ENCODE measurements at places on chromosomes 7 and 10.

DNA sequence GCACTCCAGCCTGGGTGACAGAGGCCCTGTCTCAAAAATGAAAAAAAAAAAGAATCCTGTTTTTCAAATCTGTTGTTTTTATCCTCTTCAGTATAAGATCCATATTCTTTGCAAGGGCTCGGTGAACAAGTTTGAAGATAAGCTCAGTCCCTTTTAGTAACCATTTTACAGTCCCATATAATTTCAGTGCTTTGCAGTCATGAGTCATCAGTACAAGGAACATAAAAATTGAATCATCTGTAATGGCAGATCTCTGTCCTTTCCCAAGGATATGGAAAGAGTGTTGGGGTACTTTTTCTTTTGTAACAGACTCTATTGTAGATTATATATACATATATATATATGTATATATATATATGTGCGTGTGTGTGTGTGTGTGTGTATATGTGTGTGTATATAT is 52.2 kb upstream of the ZPBP start:
- DNase-seq: no peak

GRCh38 chr7:26580064-26580591 is 284.3 kb downstream of the SKAP2 start:
- no peak for DNase-seq

DNA sequence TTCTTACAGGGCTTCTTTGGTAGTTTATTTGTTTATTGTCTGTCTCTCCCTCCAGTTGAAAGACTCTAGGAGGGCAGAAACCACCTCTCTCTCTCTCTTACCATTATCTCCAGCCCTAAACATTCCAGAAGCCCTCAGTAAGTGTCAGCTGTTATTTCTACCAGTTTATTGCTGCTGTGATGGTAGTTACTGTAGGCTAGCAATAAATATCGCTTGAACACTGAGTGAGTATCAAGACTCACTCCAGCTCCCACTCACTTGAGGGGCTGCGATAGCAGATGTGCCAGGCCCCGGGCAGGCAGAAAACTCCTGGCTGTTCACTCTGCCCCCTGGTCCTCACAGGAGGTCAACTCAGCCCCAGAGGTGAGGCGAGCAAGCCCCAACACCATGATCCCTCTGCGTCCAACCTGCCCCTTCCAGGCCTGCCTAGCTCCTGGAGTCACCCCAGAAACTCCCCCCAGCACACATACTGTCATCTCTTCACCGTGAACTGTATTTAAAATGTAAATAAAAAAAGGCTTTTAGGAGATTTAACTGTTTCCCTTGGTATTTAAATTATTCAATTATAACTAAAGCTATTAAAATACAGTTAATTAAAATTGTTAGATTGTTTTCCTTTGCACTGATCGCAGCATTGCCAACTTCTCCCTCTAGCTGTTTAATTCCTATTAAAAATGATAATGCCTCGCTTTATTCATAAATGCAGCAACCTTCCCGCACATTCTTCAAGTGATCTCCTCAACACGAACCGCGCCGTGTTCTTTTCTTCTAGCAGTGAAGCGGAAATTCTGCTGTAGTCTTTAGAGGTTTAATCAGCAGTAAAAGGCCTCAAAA is 321.1 kb upstream of the ZMIZ1 start:
- DNase-seq: no peak

GRCh38 chr7:23544913-23545354 is 13.2 kb upstream of the TRA2A start:
- no peak for DNase-seq

DNA sequence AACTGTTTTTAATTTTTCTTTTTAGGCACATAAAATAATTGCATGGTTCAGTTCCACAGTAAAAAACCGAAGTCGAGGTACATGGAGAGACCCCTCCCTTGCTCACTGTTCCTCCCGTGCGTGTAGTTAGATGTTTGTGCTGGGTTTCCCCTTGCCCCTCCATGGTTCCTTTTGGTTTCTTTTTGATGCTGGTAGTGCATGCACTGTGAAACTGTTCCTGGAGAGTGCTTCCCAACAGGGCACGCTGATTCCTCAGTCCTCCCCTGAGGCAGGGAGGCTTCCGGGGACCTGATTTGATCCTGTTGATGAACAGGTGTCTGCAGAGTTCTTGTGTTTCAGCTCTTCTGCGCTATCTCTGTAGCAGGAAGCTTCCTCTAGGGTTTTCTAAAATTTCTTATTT is 69.5 kb downstream of the ADCY1 start:
- no peak for DNase-seq

GRCh38 chr10:49649294-49649693 is 30.2 kb upstream of the C10orf53 start:
- DNase-seq: no peak

DNA sequence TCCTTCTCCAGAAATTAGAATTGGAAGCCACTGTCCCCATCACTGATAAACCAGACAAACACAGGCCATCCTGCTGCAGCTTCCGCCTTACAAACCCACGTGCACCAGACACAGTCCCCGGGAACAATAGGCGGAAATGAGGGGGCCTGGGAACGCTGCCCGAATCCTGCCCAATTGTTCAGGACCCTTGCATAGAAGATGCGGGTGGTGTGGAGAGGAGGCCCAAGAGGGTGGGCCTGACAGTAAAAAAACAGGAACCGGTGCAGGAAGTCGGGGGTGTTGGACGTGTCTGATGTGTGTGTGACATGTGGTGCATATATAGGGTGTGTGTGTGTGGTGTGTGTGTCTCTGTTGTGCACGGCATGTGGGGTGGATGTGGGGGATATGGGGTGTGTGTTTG is 26.5 kb upstream of the CHST15 start:
- no peak for DNase-seq

GRCh38 chr7:28623105-28623730 is 210.9 kb downstream of the CREB5 start:
- no peak for DNase-seq

GRCh38 chr7:96426027-96426426 is 104.1 kb upstream of the SLC25A13 start:
- DNase-seq: no peak

DNA sequence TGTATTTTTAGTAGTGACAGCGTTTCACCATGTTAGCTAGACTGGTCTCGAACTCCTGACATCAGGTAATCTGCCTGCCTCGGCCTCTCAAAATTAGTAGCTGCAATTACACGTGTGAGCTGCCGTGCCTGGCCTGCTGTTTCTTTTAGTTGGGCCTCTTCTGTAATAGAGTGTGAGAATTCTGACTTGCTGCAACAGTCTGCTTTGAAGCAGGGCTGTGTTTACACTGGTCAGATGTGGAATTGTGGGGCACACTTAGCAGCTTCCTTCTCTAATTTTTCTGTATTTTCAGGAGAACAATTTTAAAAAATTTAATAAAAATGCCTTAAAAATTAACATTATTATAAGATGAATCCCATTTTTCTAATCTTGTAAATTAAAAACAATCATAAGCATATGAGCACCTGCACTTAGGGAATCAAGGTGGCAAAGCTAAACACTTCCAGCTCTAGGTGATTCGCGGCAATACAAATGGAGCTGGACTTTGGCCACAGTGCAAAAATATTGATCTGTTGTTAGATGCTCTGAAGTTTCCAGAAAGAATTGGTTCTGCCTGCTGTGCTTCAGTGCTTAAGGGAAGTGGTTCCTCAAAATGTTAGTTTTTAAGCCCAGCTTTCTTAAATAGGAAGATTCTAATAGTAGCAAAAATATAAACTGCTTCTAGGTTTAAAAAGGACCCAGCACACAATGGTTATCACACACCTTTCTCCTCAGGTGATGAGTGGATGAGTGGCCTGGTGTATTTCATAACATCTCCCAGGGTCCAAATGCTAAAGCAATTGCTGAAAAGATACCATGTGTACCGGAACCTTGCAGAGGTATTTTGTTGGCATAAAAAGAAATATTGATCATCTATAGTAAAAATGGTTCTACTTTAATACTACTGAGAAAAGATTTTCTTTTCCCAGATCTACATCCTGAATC is 63.5 kb upstream of the ATRNL1 start:
- DNase-seq: no peak

- no peak for DNase-seq
These were observed 30.8 kb upstream of the UNCX start for GRCh38 chr7:1201916-1202315.

- no peak for DNase-seq
These were observed 46.1 kb upstream of the R3HCC1L start for GRCh38 chr10:98088186-98088971.

DNA sequence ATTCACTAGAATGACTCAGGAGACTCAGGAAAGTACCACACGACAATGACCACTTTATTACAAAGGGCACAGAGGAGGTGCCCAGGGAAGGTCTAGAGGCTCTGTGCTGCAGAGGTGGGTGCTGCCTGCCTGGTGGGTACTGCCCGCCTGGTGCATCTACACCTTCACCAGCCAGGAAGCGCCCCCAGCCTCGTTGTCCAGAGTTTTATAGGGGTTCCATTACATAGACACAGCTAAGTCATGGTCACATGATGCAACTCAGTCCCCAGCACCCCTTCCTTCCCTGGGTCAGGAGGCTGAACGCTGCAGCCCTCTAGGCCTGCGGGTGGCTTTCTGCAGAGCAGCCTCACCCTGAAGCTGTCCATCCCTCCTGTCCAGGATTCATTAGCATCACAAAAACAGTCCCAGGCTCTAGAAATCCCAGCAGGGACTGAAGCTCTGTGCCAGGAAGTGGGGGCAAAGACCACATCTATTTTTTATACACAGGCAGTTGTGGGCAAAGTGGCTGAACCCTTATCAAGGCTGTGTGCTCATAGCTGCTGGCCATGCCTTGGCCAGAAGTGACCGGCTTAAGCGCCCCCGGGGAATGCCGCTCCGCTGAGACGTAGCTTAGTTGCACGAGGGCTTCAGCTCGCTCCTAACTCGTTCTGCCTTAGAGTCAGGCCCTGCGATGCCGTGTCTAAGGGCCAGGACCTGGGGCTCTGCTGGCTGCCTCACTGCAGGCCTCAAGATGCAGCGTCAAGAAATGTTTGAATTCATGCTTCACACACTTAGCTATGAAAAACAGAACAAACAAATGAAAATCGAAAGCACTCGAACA is 219.0 kb downstream of the GLRX3 start:
- DNase-seq: no peak

DNA sequence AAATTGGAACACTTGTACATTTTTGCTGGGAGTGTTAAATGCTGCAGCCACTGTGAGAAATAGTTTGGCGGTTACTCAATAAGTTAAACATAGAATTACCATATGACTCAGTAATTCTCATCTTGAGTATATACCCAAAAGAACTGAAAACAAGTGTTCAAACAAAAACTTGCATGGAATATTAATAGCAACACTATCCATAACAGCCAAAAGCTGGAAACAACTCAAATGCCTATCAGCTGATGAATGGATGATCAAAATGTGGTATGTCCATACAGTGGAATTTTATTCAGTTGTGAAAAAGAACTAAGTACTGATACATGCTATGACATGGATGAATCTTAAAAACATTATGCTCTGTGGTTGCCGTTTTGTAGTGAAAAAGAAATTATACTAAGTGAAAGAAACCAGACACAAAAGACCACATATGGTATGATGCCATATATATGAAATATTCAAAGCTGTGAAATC is 63.0 kb upstream of the SP4 start:
- DNase-seq: no peak

GRCh38 chr10:132965411-132966057 is 23.2 kb upstream of the CFAP46 start:
- no peak for DNase-seq

- DNase-seq: no peak
These were observed 98.0 kb upstream of the GATA3 start for GRCh38 chr10:7956508-7956907.

DNA sequence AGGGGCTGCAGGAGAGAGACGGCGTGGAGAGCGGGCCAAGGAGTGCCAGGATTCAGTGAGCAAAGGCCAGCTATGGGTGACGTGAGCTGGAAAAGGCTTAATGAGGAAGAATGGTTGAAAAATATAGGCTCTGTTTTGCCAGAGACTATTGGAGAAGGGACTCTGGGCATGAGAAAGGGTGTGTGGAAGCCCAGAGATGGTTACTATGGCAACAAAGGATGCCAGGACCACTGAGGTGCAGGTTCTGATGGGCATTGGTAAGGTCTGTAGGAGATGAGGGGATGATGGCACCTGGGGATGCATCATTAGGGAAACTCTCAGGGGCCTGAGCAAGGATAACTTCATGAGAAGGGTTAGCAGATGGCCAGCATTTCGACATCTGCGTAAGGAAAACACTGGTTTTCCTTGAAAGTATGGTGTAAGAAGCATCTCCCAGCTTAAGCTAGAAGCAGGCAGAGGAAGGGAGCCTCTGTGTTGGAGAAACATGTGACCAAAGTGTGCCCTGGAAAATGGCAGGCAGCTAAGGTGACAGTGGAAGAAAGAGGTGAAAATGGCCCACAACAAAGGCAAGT is 21.6 kb upstream of the FAM180A start:
- no peak for DNase-seq

GRCh38 chr10:22606164-22606614 is 108.2 kb downstream of the PIP4K2A start:
- DNase-seq: no peak

GRCh38 chr7:34096777-34097176 is 191.4 kb downstream of the BMPER start:
- no peak for DNase-seq

DNA sequence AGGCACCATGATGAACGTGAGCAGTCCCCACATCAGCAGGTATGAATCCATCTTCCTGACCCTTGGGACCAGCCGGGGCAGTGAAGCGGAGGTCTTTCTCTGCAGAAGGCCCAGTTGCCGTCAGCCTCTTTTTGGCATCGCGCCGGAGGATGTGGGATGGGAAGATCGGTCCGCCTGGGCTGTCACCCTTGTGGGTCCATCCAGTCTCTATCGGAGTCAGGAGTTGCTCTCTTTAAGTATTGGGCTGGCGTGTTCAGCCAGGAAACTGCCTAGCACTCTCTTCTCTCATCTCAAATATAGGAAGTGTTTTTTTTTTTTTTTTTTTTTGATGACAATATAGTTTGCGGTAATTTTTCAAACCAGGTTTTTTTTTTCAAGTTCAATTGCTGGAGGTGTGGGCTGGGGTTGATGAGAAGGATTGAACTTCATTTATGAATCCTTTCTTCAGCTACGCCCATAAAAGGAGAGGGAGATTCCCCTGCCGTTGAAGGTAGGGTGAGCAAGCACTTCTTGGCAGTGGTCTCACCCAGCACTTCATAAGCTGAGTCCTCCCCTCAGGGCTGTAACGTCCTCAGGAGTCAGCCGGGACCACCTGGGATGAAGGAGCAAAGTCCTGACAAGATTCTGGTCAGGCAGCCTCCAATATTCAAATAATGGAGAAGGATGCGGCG is at the start of gene IL2RA:
Gene IL2RA (minus strand): TSS at position 267 of the 671 bp plus-strand sequence. CDS start 216 bp downstream, at position 51.
- peak; percentile 44 for DNase-seq

DNA sequence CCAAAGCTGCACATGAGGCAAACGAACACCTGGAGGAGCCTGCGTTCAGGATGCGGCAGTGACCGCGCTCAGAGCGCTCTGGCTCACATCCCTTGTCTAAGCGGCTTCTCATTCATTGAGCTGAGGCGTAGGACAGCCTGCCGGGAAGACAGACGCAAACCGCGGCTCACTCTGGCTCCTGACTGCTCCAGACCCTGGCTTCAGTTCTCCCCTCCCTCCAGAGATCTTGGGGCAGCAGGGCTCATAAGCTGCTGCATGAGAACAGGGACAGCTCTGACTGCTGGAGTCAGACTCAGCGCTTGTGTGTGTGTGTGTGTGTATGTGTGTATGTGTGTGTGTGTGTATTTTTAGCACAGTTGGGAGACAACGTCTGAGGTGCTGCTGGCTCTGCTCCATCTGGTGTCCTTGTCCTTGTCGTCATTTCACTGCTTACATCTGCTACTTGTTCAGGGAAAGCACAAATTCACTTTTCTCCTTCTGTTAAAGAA is 15.8 kb upstream of the LYZL2 start:
- no peak for DNase-seq

Measured in activated CD4-positive, alpha-beta T cell treated with anti-CD3 and anti-CD28 coated beads, Interleukin-2, amount 50 U/mL, for 1 hour (primary cell).